ENCODE measurements at places on chromosomes 1 and 21.

- no peak for DNase-seq
These were observed 11.9 kb downstream of the SLC41A1 start for GRCh38 chr1:205800981-205801703.

DNA sequence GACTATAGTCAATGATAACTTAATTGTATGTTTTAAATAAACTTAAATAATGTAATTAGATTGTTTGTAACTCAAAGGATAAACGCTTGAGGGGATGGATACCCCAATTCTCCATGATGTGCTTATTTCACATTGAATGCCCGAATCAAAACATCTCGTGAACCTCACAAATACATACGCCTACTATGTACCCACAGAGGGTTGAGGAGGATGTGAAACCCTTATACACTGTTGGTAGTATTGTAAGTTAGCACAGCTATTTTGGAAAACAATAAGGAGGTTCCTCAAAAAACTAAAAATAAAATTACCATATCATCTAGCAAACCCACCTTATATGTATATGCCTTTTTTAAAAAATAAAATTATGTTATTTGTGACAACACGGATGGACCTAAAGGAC lies 198.6 kb downstream of the MRPL39 start:
- no peak for DNase-seq

GRCh38 chr1:109161858-109162606 lies 48.1 kb downstream of the ELAPOR1 start:
- DNase-seq = peak; percentile 23

DNA sequence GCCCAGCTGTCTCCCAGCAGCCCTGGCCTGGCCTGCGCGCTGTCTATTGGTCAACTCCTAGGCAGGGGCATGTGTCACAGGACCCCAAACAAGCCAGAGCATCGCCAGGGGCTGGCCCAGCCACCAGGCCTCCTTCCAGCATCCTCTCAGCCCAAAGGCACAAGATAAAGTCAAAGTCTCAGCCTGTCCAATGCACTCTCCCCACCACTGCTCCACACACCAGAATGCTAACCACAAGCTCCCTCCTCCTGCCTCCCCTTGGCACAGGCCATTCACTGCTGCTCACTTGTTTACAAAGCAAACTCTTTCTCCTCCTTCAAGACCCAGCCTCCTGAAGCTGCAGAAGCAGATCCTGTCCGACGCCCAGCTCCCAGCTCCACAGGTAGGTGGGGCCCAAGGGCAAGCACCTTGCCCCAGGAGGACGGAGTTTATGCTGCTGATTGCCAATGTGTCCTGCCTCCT lies 133.4 kb downstream of the DMRTB1 start:
- DNase-seq = no peak

DNA sequence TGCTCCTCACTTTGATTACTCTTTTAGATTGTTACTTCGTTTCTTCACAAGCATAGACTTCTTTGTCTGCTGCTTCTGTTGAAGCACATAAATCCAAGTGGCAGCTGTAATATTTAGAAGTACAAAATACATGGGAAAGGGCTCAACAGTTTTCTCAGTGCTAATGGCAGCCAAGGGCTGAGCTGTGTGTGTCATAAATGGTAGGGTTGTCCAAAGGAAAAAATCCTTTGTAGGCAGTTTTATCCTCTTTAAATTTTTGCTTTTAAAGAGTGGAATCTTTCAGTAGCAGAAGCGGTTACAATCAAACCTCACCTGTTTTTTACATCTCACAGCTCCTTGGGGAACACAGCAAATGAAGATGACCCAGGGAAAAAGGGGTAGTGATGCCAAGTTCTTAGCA lies 650.8 kb downstream of the PLPP3 start:
- no peak for DNase-seq

GRCh38 chr1:220892997-220893700 lies 13.9 kb downstream of the HLX start:
- no peak for DNase-seq

GRCh38 chr1:50658459-50659076 lies 235.3 kb upstream of the DMRTA2 start:
- DNase-seq = no peak

- DNase-seq = no peak
These were observed 169.8 kb downstream of the SYT2 start for GRCh38 chr1:202540448-202540847.

DNA sequence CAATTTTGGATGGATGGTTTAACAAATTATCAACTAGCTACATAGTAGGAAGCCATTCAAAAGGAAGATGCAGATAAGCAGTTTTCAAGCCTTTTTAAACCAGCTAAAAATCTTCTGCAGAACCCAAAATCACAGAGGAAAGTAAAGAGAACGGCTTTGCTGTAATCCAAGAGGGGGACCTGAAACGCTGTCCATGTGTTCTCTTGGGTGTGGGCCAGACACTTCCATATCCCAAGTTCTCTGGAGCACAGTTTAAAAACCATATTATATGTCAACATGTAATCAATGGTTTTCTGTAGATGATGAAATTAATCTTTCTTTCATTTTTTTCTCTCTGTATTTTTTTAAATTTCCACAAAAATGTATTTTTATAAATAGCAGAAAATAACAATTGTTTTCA lies 90.5 kb downstream of the SELENOF start:
- DNase-seq = no peak

DNA sequence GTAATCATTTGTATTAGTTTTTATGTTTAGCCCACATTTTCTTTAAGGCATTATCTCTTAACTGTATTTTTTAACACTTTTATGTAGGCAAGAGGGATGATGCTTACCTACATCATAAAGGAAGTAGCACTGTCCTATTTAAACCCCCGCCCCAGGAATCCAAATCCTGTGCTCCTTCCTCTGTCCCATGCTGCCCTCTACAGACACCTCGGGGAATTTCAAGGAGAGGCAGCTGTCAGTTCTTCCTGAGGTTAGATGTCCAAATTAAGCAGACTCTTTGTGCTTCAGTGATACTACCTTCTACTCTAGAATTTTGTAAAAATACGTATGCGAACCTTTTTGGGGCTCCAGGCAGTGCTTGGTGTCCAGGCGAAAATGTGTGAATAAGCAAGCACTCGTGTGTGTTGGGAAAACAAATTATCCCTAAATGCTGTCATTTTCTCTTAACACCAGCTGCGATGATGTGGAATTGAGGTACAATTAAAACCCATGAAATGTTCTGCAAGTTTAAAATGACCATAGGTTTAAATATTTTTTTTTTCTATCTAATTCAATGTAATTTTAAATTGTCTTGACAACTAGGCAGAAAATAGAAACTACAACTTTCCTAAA lies 19.2 kb downstream of the CRCT1 start:
- DNase-seq = peak; percentile 19

DNA sequence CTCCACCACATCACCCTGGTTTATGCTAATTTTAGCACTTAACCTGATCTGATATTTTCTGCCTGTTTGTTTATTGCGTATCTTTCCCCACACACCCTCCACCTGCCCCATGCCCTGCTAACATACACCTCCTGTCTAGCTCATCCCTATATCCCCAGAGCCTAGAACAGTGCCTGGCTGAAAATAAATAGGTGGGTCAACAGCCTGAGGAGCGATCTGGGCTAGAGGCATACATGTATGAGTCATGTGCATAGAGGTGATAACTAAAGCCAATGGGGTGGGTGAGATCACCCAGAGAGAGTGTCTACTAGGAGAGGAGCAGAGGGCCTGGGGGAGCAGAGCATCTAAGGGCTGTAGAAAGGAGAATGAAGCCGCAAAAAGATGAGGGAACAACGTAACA lies 2.7 kb downstream of the HTR1D start:
- no peak for DNase-seq

- no peak for DNase-seq
These were observed 25.0 kb downstream of the CAPN2 start for GRCh38 chr1:223737342-223737741.

DNA sequence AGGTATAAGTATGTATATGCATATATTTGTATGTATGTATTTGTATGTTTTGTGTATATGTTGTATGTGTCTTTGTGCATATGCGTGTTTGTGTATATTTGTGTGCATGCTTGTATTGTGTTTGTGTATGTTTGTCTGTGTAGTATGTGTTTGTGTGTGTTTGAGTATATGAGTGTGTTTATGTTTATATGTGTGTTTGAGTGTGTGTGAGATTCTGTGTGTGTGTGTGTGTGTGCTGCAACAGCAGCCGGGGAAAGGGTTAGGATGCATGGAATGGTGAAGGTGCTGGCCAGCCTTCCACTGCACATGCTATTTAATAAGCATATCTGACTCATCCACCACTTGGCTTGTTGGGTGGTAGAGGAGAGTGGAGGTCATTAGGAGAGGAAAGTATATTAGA lies 46.6 kb upstream of the RAB4A start:
- DNase-seq = no peak

Measured in H54 (cell line).